Thymus (tissue), 14 donors: ENCODE measurements at places on chromosomes 4 and X.

GRCh38 chr4:174537634-174538033, 15.3 kb upstream of the HPGD start:
- no peak overlapping the region for H3K4me3 ChIP-seq
- H3K4me1 ChIP-seq: no peaks in the 10 kb centered on the region
- DNase-seq: no peak
- H3K27me3 ChIP-seq: no peaks in the 10 kb centered on the region

GRCh38 chr4:94762326-94762725, 4.6 kb downstream of the BMPR1B start:
- peaks cover 12% of the 10 kb centered on the region for H3K4me1 ChIP-seq
- no peak overlapping the region for H3K4me3 ChIP-seq
- no peak for DNase-seq
- H3K27me3 ChIP-seq: peaks cover 17% of the 10 kb centered on the region

DNA sequence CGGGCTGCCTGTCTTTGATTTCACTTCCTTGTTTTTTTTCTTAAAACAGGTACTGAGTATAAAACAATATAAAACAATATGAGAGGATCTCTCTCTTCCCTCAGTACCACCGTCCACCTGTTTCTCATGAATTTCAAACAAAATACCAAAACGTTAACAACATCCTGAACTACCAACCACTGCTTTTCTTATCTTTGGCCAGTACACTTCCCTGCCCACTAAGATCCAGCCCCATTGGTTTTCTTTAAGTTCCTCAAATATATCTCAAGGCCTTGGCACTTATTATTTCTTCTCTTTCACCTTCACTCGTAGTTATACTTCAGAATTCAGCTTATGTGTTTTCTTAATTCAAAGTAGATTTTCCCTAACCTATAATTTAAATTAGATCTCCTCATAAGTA, 370.2 kb upstream of the GRIA3 start:
- H3K4me1 ChIP-seq: no peaks in the 10 kb centered on the region
- no peak for DNase-seq
- H3K27ac ChIP-seq: no peak overlapping the region

- no peak overlapping the region for H3K4me3 ChIP-seq
- no peaks in the 10 kb centered on the region for H3K27me3 ChIP-seq
- no peaks in the 10 kb centered on the region for H3K4me1 ChIP-seq
- H3K27ac ChIP-seq: no peak overlapping the region
- no peaks in the 10 kb centered on the region for H3K36me3 ChIP-seq
Measured at GRCh38 chr4:36687681-36688080, 406.3 kb downstream of the DTHD1 start.

DNA sequence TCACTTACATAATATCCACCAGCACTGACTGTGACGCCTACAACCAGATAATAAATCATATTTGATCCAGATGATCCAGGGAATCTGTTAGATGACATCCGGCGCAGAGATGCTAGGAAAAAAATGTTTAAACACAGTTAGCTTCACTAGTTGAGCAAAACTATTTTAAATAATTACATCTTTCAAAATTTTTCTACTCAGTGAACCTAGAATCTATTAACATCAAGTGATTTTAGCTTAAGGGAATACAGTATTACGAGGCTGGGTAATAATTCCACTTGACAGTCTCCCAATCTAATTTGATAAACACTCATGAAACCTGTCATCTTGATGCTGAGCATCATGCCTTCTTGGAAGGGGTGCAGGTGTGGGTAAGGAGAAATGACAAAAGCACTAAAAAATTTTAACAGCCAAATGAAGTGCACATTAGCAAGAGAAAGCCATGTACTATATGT, 4.7 kb downstream of the MGARP start:
- DNase-seq: no peak
- peaks cover 15% of the 10 kb centered on the region for H3K4me1 ChIP-seq
- H3K36me3 ChIP-seq: no peaks in the 10 kb centered on the region
- H3K4me3 ChIP-seq: no peak overlapping the region

DNA sequence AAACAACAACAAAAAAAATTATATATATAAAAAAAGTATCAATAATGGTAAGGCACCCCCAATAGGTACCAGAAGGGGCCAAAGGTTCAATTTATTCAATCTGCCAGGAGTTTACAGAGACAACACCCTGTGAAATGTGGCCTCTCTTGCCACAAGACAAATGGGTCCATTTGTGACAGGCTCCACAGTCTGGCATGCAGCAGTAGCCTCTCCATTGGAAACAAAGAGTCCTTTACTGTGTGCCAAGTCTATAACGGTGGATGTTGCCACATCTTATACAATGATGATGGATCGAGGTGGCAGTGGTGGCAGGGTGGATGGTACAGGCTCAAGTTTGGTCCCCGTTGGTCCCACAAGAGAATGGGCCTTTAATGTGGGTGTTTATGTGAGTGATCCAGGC, 70.1 kb upstream of the SH3RF1 start:
- H3K27ac ChIP-seq: no peak overlapping the region
- no peaks in the 10 kb centered on the region for H3K27me3 ChIP-seq
- no peak overlapping the region for H3K4me3 ChIP-seq
- no peaks in the 10 kb centered on the region for H3K4me1 ChIP-seq
- no peak for DNase-seq
- no peaks in the 10 kb centered on the region for H3K36me3 ChIP-seq

DNA sequence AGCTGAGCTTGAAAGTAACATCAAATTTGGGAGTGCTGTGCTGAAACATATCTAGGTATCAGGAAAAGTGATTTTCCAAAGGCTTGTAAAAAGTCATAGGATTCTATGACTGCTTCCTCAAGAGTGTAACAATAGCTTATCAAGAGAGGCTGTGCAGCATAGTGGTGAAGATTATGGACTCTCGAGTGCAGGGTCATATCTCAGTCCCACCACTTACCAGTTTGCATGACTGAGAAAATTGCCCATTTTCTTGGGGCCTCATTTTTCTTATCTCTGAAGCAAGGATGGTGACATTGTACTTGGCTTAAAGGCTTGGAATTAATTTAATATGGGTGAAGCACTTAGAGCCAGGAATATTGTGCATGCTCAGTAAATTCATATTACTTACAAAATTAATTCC, 57.2 kb downstream of the AFF1 start:
- peaks cover 5% of the 10 kb centered on the region for H3K4me1 ChIP-seq
- no peaks in the 10 kb centered on the region for H3K27me3 ChIP-seq
- no peak for DNase-seq
- H3K36me3 ChIP-seq: no peaks in the 10 kb centered on the region
- H3K27ac ChIP-seq: no peak overlapping the region
- H3K4me3 ChIP-seq: no peak overlapping the region
